Choroid plexus epithelial cell (primary cell): ENCODE measurements at places on chromosomes 11 and 22.

DNA sequence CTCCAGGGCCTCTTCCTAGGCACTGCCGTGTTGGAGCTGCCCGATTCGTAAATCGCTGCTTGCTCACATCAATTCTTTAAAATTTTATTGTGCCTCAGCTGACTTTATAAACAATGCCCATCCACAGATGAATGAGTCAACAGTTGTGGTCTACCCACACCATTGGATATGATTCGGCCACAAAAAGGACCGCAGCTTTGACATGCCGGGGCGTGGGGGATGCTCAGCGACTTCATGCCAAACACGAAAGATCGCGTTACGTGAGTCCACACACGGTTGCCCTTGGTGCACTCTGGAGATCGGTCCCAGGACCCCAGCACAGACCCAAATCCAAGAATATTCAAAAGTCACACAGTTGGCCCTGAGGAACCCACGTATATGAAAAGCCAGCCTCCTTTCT, 195.7 kb downstream of the CTTN start:
- DNase-seq = no peak

DNA sequence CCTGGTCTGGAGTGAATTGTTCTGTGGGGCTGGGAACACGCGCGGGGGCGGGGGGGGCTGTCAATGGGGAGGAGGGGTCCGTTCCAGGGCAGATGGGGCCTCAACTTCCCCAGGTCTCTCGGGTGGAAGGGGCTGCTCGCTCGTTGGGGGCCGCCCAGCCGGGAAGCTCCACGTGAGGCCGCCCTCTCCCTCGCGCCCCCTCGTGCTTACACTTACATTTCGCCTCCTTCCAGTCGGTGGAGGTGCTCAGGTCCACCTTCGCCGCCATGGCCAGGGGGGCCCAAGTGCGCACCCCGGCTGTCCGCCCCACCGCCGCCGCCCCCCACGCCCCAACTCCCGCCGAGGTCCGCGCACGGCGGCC, 452 bp downstream of the MACROD1 start:
- no peak for DNase-seq

DNA sequence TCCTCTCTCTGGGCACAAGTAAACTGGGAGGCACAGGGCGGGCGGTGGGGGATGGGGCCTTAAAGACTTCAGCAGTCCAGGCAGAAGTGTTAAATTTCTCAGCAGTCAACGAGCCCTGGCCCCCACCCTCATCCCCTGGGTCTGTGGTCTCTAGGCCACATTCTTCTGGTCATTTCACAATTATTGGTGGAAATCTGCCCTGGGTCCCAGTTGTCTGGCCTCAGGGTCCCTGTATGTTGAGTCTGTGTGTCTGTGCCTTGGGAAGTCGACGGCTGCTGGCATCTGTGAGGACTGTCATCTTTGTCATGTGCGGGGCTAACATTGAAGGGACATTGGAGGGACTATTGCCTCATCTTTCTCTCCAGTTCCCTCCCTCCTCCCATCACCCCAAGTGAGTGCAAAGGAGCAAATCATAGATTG, 1.7 kb downstream of the TSPAN18 start:
- DNase-seq = no peak

- DNase-seq = peak; percentile 81
Observed at GRCh38 chr11:124301548-124301947, 12.2 kb downstream of the OR8D1 start.

DNA sequence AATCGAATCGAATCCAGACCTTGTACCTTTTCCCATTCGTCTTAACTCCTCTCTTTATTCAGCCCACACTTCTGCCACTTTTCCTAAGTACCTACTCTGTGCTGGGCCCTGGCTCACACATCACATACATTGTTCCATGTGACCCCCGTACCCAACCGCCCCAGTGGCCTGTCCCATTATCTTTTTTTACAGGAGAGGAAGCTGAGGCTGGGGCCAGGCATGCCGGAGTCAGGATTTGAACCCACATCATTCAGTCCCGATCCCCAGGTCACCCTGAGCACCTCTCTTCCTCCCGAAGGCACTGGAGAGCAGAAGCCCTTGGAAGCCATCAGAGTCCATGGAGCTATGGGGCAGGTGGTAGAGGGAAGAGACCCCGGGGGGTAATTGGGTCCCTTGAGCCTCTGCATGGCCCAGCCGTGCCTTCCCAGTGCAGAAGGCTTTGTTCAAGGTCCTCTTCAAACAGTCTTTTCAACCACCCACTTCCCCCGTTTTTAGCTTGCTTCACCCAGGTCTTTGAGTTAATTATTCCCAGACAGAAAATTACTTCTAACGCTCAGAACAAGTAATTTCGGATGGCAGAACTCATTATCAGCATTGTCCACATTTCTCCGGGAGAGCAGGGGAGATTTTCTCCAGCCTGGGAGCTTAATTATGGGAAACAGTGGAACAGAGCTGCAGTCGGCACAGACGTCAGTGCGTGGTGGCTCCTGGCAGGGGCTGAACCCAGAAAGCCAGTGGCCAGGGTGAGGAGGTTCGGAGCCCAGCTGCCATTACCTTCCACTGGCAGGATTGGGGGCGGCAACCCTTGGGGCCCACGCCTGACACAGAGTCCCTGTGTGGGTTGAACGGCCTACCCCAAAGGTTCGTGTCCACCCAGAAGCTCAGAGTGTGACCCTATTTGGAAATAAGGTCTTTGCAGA, 82.4 kb upstream of the RTL6 start:
- no peak for DNase-seq

- no peak for DNase-seq
Observed at GRCh38 chr11:65883058-65883761, 3.6 kb downstream of the CTSW start.

DNA sequence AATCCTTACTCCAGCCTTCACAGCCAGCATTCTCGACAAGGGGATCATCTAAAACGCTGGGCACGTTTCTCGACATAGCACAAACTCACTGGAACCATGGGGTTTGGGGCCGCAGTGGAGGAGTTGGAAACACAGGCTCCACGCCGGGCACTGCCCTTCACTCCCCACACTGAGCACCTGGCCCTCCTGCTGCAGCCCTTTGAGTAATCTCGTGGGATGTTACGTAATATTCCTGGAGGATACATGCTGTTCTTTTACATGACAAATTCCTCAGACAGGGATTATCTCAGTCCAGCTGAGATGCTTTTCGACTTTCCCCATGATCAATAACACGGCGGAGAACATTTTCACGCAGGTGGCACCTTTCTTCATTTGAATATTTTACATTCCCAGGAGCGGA, 408.0 kb downstream of the SHANK2 start:
- DNase-seq = no peak

DNA sequence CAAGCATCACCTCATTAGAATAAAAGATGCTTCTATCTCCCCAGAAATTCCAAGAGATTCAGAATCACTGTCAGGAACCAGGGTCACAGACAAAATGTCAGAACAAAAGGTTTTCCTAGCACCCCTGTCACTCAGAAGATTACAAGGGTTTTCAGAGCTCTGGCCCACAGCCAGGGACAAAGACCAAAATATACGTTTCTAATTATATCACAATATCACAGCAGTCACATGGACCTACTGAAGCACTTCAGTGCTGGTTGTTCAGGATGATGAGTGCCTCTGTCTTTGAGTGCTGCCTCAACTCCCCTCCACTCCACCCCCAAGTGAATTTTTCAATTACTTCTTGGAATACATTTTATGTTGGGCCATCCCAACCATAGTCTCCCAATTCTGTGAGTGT, 21.9 kb upstream of the RTL6 start:
- DNase-seq = no peak

DNA sequence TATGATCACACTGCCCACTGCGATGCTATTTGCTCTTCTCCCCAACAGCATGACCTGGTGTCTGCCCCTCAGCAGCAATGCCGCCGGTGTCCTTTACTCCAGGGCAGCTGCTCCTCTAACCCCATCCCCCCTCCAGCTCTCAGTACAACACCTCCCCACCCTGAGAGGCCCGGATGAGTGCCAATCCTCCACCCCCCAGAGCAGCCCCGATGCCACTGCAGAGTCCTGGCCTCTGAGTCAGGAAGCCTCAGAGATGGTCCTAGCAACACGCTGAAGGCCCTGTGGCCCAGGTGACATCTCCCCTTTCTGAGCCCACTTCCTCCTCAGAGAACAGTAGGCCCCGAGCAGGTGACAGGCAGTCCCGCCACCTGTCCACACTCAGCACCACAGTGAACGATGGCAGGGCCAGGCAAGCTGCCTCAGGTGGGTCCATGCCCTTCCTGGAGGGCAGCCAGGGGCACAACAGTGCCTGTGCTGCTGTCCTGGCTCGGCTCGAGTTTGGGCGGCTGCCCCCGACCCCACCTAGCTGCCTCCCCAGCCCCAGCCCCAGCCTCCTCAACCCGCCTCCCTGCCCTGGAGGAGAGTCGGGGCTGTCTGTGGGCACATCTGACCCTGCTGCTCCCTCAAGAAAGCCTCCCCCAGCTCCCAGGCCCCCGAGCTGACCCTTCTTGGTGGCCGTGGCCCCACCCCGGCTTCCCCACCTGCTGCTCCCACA, 3.9 kb upstream of the NDUFS8 start:
- DNase-seq = no peak
